ENCODE measurements at places on chromosomes 3 and 15.

DNA sequence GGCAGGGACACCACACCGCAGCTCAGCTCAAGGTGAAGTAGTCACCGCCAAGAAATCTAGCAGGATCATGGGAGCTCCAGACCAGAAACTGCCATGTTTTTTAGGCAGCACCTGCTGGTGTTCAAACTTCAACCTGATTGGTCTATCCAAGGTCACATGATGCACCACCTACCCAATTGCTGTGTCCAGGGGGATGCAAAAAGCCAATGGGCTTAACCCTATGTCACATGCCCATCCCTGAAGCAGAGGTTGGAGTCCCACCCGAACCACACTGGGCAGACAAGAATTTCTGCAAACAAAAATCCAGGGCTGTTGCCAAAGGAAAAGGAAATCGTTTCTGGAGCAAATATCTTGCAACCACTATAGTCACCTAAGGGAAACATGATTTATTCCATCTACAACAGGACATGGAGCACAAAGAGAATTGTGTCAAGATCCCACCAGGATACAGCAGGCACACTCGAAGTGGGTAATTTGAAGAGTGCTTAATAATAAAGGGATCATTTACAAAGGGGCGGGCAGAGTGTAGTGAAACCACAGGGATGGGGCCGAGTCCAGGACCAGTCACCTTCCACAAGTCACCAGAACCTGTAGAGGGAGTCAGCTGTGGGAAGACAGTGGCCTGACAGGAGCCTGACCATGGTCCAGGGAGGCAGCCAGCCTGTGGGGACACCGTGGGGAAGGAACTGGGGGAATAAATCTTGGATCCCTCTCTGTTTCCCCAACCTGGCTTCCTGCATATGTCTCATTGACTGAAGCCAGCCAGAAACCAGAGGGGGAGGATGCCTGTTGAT lies 34.2 kb upstream of the TSEN2 start:
- DNase-seq: no peak

DNA sequence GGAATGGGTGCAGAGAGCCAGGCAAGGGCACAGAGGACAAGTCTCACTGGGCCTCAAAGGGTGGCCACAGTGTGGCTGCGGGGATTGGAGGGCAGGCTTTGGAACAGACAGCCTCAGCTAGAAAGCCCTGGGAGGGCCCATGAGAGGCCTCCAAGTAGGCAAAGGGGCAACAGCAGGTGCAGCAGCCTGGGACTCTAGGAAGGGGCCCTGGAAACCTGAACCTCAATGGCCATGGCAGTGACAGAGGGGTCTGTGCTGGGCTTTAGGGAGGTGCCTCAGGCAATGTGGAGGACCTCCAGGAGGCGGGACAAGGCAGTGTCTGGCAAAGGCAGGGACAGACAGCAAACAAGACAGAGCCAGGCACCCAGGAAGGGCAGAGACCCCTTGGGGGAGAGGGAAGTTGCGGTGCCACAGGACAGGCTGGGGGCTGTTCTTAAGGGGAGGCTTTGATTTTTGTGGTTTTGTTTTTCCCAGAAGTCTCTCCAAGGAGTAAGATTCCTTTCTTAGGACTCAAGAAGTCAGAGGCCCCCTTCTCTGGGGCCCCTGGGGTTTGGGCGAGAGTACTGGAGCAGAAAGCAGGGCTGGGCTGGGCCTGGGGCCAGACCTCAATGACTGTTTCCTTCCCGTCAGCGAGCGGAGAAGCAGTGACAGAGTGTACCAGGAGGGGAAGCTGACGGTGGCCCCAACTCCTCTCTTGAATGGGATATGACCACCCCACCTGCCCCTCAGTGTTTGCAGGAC lies 9.7 kb downstream of the STOML1 start:
- DNase-seq: no peak

GRCh38 chr3:183085634-183086390 lies 13.5 kb downstream of the MCCC1 start:
- peak; percentile 34 for DNase-seq

GRCh38 chr3:14548321-14548729 lies 8.2 kb upstream of the GRIP2 start:
- peak; percentile 24 for DNase-seq

DNA sequence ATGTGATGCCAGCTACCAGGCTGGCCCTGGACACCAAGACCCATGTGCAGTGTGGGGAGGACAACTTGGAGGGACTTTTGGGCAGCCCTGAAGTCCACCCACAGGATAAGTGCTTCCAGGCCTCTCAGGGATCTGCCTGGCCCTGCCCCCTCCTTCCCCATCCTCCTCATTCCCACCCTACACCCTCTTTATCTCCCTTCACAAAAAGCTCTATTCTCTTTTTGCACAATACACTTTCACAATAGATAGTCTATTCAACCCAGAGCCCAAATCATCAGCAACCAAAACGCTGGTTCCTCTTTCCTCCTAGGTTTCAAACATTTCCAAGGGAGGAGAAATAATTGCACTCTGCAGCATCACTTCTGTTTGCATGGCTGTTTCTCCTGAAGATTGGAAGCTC lies 7.8 kb upstream of the ZNF710 start:
- no peak for DNase-seq

GRCh38 chr3:187880441-187880840 lies 135.2 kb upstream of the BCL6 start:
- no peak for DNase-seq

GRCh38 chr3:25151281-25151902 lies 276.7 kb upstream of the RARB start:
- DNase-seq: no peak

GRCh38 chr3:100665230-100665629 lies 44.1 kb upstream of the TFG start:
- peak; percentile 36 for DNase-seq

DNA sequence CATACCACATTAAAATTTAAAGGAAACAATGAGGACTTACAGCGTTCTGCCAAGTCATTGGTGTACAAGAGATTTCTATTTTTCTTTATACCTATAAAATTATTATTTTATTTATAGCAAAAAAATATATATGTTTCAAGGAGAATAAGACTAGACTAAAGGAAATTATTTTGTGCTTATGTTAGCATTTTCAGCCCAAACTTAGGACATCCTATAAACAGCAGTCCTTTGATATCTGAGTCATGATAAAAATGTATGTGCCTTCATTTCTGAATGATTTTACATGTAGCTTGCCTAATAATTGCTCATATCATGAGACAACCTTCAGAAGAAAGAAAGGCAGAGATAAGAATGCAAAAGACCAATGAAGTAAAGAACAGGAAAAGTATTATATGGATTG lies 16.7 kb upstream of the CPA3 start:
- DNase-seq: no peak

DNA sequence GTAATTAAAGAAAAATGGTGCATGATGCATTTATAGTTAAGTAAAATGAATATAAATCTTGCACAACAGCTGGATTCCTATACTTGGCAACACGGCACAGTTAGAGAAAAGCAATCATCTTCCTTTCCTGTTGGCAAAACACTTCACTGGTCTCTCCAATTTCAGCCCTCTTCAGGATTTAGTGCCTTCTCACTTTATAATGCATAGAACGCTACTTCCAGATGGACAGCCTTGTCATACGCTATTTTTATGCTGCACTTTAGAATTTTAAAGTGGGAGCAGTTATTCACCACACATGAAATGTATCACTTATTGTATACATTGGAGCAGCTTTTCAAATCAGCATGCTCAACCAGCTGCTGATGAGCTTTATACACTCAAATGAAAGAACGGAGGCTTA lies 194.4 kb upstream of the GBE1 start:
- no peak for DNase-seq

- no peak for DNase-seq
Measured at GRCh38 chr3:37952564-37952963, 38.0 kb upstream of the VILL start.

DNA sequence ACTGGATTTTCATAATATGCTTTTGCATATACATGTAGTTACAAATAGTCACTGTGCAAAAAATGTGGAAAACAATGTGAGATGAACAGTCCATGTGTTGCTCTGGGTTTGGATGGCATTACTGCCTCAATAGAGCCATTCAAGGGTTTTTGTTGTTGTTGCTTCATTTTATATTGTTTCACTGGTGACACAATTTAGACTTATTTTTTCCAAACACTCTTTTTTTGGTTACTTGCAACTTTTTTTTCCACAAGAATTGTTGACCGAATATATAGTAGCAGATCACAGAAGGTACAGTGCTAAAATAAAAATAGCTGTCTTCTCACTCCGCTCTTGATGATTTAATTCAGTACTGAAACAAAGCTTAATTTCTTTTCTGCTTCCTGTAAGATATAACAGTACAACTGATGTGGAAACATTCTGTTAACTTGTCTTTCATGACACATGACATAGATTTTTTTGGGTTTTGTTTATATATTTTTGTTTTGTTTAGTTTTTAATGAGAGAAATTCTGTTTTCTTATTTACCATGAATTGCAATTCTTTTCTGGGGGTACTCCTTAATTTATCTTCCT lies 618.6 kb downstream of the NAALADL2 start:
- no peak for DNase-seq

DNA sequence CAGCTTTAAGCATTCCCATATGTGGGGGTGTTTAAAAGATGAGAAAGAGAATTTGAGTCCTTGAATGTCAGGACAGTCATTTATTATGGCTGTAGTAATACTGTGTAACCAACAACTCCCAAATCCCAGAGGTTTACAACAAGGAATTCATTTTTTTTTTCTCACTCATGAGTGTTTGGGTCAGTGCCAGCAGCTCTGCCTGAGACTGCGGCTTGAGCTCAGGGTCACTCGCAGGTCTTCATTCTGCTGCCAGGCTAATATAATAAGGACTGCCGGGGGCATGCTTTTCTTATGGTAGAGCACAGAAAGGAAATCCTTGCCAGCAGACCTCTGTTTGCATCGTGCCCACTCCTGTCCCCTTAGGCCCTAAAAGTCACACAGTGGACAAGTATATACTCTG lies 277.9 kb upstream of the LMCD1 start:
- DNase-seq: no peak

- peak; percentile 9 for DNase-seq
Measured at GRCh38 chr3:60086811-60087210, 1037.0 kb upstream of the CFAP20DC start.

- DNase-seq: no peak
Measured at GRCh38 chr3:194271460-194272035, 79.6 kb downstream of the CPN2 start.

DNA sequence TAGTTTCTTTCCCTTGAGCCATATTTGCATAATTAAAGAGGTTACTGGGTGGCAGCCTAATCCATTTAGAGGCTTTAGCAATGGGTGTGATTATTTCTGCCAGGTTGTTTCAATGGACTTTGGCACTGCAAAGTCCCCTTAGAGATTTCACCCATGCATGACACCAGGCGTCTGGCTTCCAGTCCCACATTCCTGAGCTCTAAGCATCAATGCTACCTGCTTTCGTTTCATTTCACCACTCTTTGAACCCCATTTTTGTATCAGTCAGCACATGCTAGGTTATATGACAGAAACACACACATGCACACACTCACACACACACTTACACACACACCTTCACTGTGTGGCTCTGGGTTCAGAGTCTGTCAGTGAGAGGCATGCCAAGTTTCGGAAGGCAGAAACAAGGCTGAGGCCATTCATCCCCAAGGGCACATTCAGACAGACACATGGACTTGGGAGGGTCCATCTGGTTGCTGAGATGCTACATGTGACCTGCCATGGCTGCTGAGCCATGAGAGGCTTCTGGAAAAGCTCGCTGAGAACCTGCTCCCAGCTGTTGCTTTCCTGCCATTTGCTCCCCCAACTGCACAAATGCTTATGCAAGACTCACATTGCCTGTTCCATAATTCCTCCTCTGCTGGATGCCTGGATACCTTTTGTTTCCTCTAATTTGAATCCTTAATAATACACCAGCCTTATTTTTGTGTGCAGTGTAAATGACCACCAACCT lies 354.1 kb downstream of the GABRG3 start:
- no peak for DNase-seq

DNA sequence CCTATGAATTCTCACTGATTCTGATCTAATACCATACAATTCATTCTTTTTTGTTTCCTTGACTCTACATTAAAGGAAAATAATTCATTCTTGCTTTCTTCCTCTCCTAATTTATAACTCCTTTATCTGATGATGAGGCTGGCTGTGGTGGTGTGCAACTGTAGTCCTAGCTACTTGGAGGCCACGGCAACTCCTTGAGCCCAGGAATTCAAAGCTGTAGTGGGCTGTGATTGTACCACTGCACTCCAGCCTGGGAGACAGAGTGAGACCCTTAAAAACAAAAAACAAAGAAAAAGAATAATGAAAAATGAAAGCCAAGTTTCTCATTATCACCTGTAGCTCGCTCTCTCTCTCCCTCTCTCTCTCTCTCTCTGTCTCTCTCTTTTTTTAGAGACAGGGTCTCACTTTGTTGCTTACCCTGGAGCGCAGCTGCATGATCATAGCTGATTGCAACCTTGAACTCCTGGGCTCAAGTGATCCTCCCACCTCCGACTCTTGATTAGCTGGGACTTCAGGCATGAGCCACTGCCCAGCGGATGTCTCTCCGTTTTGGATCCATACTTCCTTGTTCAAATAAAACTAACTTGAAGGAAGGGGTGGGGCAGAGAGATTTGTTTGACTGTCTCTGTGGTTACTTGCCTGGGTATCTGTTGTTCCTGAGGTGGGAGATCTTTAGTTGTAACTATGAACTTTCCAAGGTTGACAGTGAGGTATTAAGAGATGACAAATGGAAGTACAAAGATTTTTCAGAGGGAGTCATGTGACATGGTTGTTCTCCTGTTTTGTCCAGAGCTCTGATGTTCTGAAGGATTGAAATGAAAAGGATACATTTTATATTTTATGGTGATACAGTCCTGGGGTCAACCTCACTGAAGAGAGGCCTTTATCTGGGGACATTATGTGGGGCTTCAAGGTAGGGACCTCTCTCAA lies 46.9 kb downstream of the STARD9 start:
- no peak for DNase-seq

GRCh38 chr3:142602619-142603385 lies 6.6 kb downstream of the PLS1 start:
- DNase-seq: no peak

- no peak for DNase-seq
Measured at GRCh38 chr3:26625187-26625586, 2.6 kb downstream of the LRRC3B start.

DNA sequence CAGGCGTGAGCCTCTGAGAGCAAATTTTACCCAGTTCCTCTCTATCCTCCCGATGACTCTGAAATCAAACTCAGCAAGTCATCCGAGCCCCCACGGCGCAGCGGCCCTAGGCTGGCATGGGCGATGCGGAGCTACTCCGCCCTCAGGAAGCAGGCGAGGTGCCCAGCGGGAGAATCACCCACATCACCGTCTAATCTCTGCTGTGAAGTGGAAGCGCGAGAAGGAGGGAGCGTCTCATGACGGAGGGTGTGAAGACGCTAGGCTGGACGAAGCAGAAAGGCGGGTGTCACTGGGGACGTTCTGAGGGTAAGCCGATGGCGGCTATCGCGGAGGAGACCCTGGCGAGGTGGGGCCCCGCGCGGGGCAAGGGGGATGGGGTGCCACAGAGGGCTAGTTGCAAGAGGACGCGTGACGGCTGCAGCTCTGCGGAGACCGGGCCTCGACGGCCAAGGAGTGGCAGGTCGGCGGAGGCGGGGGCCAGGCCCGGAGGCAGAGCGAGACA lies 9.1 kb upstream of the GNAI2 start:
- no peak for DNase-seq

GRCh38 chr3:98433764-98434163 lies 29.2 kb upstream of the OR5K1 start:
- DNase-seq: no peak
